ENCODE measurements at places on chromosomes 2 and 18.

- peak; percentile 66 for DNase-seq
These were observed 46.1 kb downstream of the TMEM185B start for GRCh38 chr2:120177001-120177621.

DNA sequence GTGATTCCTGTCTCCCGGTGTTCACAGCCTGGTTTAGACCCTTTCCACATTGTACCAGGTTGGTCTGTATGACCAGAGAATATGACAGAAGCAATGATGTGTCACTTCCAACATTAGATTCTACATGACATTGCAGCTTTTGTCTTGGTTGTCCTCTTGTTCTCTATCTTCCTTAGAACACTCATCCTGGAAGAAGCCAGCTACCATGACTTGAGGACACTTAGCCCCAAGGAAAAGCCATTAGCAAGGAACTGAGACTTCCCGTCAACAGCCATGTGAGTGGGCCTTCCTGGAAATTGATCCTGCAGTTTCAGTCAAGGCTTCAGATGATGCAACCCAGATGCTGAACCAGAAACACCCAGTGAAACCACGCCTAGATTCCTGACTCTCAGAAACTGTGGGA is 143.3 kb downstream of the MREG start:
- DNase-seq, result no peak

DNA sequence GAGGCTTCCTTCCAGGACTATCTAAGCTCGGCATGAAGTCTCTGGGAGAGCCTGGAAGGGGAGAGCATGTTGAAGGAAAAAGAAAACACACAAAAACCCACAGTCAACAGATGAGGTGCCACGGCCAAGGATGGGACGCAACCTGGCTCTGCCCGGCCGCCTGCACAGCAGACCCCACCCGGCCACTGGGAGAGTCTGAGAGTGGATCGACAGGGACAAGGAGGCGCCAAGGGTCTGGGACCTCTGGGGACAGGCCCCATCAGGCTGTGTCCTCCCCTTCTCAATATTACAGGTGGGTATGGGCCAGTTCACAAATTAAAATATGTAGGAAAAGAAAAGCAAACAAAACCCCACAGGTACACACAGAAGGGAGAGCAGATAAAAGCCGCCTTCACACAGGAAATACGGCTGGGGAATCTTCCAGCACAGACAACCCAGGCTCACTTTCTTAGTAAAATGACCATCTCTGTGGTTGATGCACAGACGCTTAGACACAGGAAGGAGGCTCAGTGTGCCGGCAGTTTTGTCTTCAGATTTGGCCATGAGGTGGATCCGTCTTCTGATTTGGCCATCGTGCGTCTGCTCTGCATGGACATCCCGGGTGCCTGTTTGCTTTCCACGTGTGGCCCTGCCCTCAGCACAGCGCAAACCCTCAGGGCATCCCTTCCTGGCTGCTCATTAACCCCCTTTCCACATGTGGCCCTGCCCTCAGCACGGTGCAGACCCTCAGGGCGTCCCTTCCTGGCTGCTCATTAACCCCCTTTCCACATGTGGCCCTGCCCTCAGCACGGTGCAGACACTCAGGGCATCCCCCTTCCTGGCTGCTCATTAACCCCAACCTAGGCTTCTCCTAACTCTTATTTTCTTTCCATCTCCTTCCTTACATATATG is 138.4 kb downstream of the EIPR1 start:
- DNase-seq, result no peak

DNA sequence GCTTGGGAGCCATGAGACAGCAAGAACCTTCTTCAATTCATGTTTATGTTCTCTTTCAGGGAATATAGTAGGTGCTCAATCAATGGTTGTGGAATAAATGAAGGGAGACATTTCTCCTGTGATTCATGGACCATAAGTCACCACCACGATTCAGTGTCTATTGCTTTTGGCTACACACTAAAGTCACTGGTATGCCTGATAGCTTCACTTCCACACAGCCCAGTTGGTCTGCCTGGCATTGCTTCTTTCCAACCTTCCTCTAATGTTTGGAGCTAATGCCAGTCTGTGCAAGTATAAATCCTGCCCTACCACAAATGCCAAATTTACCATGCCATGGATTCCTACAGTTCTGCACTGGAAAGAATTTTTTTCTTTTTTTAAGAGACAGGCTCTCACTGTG is 1.3 kb upstream of the CXCR1 start:
- no peak for DNase-seq

GRCh38 chr2:232524771-232525170 is 1.2 kb upstream of the CHRND start:
- no peak for DNase-seq

DNA sequence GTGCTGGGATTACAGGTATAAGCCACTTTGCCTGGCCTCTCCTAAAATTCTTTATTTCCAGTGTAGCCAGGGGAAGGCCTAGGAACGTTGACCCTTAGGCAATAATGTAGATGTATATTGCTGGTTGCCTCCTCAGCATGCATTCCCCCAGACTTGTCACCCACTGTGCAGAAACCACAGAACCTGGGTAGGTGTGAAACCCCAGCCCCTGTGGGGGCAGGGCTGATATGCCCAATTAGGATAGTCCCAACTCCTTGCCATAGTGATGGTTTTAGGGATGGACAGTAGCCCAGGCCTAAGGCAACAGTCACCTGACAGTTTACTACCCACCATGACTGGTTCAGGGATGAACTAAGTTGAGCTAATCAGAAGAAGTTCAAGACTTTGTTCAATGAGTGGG is 57.7 kb downstream of the TMEM247 start:
- DNase-seq, result no peak

- DNase-seq, result no peak
These were observed 1.6 kb downstream of the NUP35 start for GRCh38 chr2:183125659-183126341.

DNA sequence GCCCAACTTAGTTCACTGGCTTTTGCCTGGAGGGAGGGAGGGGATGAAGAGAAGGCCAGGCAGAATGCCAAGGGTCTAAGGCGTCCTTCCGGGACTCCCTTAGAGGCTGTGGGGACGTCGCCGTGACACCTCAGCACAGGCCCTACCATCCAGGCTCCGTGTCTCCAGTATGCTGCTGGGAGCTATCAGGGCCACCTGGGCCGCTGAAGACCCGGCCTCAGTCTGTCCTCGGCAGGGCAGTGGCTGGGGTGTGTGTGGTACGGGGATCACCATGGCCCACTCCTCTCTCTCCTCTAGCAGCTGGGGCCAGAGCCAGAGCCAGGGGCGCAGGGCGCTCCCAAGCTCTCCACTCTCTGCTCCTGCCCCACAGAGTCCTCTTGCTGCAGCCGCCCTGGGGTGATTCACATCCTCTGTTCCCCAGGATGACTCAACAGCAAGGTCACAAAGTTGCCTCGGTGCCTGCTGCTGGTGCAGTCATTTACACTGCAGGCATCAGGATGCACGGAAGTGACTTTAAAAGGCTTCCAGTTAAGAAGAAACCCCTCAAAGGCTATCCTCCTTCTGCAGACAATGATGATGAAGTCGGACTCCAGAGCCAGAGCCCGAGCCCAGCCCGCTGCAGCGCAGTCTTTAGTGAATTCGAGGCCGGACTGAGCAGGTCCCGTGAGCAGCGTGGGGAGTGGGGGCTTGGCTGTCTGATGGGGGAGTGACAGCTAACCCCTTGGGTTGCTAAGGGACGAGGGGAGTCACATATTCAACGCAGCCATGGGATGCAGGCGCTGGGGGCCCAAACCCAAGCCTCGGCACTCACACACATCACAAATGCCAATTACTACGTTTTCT is 31.9 kb downstream of the SNORC start:
- DNase-seq, result peak; percentile 10

GRCh38 chr18:78244779-78245178 is 734.8 kb upstream of the SALL3 start:
- no peak for DNase-seq

DNA sequence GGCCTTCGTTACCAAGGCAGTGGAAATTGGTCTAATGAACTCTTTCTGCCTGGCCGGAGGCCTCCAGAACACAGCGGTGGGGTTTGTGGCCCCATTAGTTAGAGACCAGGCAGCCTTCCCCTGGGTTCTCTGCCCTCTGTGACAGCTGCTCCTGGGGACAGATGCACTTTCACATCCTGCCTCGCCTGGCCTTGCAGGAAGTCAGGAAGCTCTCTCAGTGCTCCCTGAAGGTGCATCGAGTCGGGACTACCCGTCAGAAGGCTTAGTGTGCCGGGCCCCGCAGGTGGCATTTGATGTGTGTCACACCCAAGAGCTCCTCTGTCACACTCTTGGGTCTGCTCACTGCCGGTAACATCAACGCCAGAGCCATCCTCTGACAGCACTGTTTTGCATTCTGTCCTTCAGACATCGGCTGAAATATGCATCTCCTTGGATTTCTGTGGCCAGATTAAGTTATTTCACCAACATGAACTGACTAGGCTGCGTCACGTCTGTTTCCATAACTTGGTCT is 158.3 kb downstream of the LDLRAD4 start:
- DNase-seq, result peak; percentile 42

DNA sequence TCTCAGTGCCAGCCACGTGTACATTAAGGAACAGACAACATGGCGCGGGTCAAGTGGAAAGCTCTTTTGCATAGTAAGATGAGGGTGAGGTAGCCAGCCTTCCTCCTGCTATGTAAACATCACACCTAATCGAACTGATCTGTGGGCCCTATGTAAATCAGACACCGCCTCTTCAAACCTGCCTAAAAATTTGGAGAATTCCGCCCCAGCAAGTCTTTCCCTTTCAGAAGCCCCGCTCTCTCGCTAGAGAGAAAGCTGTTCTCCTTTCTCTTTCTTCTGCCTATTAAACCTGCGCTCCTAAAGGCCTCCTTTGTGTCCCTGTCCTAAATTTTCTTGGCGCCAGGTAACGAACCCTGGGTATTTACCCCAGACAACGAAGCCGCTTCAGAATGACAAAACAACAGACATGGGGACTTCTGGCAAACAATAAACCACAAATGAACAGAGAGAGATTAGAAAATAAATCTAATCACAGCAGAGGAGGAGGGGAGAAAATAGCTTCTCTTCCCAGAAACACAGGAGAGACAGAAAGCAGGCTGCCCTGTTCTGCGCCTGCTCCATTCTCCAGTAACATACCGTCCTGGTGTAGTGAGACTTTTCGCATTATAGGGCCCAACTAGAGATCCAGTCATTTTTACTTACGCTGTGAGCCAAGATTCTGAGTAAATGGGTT is 31.9 kb upstream of the CYP1B1 start:
- DNase-seq, result no peak

DNA sequence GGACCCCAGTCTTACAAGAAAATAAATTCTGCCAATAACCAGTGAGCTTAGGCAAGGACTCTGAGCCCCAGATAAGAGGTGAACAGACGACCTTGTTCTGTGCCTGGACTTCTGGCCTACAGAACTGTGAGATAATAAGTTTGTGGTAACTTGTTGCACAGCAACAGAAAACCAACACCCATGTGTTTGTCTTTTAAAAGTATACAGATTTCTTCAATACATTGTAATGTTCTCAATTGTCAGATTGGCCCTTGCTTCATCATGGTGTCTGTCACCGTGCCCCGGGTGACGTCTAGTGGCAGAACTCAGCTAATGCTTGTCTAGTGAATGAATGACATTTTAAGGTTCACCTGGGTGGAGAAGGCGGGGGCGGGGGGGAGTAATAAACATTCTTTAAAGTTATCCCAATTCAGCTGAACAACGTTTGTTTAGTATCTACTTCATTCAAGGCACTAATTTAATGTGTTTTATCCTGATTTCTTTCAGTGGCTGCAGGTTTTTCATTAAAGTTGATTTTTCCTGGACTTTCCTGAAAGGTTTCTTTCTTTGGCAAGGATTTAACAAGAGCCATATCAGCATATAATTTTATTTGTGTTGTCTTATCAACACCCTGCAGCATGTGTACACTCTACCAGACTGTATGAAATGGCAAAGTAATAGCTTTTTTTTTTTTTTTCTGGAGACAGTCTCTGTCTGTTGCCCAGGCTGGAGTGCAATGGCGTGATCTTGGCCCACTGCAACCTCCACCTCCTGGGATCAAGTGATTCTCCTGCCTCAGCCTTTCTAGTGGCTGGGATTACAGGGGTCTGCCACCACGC is 123.8 kb upstream of the DLX2 start:
- no peak for DNase-seq

DNA sequence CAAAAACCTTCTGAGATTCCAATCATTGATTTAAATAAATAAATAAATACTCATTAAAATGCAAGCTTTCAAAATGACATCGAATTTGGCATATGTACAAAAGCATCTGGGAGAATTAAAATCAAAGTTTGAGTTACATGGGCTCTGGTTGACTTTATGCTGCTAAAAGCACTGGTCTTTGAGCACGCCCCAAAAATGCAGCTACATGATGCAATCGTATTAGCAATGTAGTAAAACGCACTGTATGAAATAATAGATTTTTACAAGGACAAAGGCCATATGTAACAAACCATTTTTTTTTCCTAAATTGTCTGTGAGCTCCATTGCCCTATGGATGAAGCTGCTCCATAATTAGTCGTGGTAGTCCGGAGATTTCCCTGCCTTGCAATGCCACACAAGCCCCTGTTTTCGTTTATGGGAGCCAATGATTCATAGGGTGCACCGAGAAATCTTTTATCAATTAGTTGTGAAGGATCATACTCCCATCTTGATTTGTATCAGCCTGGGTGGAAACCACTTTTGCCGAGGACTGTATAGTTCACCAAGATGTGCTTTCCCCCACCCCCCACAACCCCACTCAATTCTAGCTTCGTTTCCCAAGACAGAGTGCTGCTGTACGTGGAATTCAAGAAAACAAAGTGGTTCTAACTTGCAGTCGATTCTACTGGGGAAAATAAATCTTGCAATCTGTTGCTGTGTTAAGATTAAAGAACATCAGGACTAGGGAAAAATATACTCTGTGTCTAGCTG is 268.4 kb downstream of the IRS1 start:
- DNase-seq, result no peak

DNA sequence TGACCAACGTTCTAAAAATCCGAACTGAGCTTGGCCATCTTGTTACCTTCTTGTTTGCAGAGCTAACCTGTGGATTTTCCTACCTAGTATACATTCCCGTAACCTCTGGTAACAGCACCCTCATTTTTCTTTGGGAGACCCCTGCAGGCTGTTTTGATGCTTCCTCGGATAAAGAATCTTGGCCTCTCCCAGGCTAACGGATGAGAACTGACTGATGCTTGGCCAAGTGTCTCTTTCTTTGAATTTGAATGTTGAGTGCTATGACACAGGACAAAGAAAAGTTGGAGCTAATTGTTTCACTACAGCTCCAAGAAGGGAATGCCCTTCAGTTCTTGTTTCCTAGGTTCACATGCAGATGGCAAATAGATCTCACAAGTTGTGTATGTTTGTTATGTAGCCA is 19.3 kb upstream of the CAVIN2 start:
- no peak for DNase-seq

- no peak for DNase-seq
These were observed 86.4 kb upstream of the MCFD2 start for GRCh38 chr2:47002031-47002430.

GRCh38 chr2:172200495-172201085 is 97.9 kb upstream of the DLX2 start:
- no peak for DNase-seq

DNA sequence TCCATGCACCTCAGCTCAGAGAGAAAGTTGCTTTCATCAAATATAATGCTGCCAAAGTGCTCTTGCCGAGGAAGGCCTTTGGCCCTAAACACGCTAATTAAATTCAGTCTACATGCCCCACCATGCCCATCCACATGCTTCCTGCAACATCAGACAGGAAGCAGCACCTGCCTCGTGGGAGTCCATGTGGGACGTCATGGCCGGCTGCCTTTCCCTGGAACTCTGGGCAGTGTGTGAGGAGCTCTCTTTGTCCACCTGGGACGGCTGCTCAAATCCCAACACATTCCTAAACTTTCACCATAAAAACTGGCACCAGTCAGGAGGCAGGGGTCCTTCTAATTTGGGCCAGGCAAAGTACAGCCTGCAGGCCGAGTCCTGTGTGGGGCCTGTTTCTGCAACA is 23.1 kb downstream of the FAM178B start:
- no peak for DNase-seq

- DNase-seq, result no peak
These were observed 43.2 kb downstream of the ANKMY1 start for GRCh38 chr2:240514631-240515030.

Data from stimulated activated CD4-positive, alpha-beta T cell treated with anti-CD3 and anti-CD28 coated beads, Interleukin-15, amount 100 ng/mL, for 1 hour (primary cell).